ENCODE measurements at places on chromosomes 16 and 17. TPM values are rescaled to one million over a fixed set of nuclear protein-coding genes. Genes with fewer than 3 reads are reported as not detected.
A peak's percentile ranks its signal among the peaks of the same experiment; 100 is the strongest.

SLFN12L gene
- not detected for total RNA-seq

DNA sequence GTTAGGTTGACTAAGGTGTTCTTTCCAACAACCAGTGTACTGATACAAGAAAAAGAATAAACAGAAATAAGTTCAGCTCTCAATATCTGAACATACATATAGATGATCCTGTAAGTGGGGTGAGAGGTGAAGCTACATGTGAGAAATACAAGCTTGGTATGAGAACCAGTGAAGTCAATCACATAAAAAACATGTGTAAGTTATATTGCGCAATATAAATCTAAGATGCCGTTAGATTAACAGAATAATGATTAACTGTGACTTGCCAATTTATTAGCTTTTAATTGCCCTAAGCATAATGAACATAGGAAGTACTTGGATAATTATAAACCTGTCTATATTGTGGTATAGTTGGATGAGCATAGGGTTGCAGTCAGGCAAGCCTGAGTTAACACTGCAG is 1597.1 kb upstream of the GOT2 start:
- DNase-seq: no peak

TEX19 gene
- 0.19 TPM for total RNA-seq

DNA sequence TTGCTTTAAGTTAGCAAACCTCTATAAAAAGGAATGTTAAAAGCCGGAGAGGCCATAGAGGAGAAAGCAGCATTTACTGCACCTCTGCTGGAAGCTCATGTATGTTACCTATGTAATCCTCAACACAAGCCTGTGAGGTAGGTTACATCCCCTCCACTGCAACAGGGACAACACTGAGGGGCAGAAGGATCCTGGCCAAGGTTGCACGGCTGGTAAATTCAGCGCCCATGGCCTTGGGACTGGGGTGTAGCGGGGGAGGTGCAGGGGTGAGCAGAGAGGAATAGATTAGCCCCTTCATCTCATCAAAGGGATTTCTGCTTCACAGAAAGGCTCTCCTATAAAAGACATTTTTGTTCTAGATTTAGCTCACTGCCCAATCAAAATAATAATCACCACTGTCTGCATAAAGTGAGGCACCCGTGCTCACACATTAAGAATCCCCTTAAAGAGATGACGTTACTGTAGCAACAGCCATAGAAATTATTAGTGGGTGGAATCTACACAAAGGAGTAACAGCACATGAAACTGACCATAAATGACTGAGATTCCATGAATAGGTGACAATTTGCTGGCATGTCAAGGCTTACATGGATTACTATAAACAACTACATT is 3.3 kb downstream of the ZCCHC14 start:
- no peak for DNase-seq

- DNase-seq: peak; percentile 46
These were observed 145.9 kb upstream of the PLCG2 start for GRCh38 chr16:81633147-81633619.

DNA sequence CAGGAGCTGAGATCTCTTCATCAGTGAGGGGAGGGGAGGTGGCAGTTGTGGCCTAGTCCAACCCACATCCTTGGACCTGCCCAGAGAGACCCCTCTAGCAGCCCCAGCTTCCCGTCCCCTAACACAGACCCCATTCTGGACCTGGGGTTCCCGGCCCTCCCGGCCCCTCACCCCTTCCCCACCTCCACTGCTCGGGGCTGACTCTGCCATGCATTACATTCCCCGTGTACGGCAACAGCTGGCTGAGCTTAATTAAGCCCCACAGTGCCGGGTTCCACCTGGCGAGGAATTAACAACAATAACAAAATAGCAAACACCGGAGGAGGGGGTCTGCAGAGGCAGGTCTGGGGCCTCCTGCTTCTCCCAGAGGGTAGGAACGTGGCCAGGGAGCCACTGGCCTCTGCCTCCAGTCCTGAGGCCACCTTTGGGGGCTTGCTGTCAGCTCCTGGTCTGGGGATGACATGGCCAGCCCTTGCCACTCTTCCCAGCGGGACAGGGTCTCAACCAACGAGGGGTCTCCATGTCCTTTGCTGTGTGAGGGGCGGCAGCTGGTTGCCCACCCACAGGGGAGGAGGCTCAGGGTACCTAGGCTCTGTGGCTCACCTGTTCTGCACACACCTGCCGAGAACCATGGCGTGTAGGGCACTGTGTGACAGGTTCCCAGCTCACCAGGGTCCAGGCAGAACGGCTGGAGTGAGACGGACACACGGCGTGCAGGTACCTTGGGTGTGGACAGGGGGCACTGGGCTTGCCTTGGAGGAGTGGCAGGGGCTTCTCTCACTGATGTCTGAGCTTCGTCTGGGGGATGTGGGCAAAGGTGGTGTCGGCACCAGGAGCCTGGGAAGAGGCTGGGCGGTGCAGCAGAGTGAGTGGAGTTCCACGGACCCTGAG is 46.9 kb upstream of the CBFA2T3 start:
- no peak for DNase-seq

DNA sequence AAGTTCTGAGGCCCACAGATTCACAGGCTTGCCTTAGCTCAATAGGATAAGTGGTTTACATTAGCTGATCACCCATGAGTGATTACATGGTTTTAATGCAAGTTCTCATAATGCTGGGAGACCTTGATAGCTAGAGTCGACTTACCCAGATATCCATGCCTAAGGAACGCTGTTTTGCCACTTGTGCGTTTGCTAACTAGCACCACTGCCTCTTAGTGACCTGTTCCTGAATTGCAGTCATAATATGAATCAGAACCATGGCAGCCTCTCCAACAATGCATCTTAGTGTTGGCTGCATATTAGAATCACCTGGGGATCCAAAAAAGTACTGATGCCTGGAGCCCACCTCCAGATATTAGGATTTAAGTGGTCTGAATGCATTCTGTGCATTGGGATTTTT is 251.1 kb upstream of the CDH5 start:
- DNase-seq: no peak

Data from neural progenitor cell (in vitro differentiated cells).